Cerebellar nuclear complex (tissue), 1 donor: ENCODE measurements at places on chromosomes 12 and 14.

DNA sequence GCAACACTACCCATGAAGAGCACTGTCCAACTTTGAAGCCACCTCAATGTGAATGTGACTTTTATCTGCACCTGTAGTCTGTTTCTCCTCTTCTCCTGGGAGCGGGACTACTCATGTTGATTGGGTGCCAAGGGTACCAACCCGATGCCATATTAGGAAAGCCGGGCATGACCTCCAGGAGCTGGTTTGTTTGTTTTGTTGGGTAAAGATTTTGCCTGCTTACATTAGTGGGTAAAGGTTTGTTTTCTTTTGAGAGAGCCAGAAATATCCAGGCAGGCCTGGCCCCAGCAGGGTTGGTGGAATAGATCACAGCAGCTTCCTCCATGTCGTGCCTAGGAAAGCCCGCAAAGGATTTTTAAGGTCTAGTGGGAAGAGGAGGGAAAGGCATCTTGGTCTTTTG, 19.7 kb upstream of the ITPK1 start:
- DNase-seq, result no peak

DNA sequence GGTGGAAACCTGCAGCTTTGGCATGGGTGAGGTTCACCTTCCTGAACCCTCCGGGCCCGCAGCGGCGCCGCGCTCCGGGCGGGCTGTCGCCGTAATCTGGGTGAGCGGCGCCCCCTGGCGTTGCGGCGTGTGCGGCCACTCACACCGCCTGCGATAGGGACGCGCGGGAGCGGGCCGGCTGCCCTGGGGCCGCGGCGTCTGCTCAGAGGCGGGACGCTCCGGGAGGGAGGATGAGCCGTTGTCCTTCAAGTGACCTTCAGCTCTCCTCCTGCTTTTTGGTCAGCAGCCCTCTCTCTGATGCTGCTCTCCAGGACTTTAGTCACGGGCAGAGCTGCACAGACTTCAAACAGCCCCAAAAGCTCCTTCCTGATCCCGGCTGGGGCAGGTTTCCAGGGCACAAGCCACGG, 211.7 kb upstream of the FKBP4 start:
- DNase-seq, result no peak

GRCh38 chr12:88662961-88663360, 82.7 kb upstream of the KITLG start:
- no peak for DNase-seq

DNA sequence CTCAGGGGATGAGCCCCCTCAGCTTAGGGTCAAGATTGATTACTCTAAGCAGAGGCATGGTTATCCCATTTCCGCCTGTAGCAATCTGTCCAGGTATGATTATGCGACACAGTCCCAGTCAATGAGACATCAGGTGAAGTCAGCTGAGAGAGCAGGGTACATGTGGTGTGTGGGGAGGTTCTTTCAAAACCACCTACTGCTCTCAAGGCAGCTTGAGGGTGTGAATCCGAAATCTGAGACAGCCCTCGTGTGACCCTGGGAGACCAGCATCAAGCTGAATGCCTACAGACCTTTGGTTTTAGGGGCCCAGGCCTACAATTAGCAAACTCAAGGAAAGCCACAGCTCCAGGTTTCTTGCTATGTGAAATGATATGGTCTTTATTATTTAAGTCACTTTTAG, 275.7 kb downstream of the ITPR2 start:
- DNase-seq, result no peak

- DNase-seq, result no peak
Observed at GRCh38 chr14:54177641-54178621, 218.9 kb upstream of the CDKN3 start.

DNA sequence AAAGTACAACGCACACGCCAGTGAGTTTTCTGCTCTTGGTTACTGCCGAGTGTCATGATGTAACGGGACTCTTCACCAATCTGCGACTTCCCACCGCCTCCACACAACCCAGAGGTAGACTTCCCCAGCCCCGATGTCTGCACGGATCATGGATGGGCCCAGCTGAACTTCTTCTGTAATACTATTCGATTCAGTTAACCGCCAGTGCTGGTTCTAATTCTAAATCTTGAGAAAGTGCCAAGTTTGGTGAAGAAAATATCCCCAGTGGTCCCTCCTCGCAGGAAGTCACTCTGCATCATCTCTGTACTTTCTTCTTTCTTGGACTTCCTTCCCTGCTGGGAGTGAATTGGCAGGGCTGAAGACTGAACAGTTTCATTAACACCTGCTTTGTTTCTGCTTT, 77.6 kb upstream of the SLC35F4 start:
- DNase-seq, result no peak

GRCh38 chr14:51004801-51005526, 60.7 kb upstream of the PYGL start:
- DNase-seq, result no peak

DNA sequence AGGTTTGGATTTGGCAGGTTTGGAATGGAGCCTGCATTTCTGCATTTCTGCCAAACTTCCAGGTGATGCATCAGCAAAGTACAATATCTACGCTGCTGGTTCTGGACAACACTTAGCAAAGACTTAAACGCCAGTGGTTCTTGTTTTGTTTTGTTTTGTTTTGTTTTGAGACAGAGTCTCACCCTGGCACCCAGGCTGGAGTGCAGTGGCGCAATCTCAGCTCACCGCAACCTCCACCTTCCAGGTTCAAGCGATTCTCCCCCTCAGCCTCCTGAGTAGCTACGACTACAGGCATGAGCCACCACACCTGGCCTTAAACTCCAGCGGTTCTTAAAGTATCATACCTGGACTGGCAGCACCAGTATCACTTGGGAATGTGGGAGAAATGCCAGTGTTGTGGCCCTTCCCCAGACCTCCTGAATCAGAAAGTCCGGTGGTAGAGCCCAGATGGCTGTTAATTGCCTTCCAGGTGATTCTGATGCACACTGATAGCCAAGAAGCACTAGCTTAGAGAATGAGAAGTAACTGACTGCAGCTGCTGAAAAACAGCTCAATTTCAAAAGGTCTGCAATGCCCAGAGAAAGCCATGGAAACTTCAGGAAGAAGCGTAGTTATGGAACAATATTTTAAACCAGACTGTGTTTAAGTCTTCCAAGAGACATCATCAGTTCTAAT, 114.8 kb upstream of the FOXN3 start:
- no peak for DNase-seq

DNA sequence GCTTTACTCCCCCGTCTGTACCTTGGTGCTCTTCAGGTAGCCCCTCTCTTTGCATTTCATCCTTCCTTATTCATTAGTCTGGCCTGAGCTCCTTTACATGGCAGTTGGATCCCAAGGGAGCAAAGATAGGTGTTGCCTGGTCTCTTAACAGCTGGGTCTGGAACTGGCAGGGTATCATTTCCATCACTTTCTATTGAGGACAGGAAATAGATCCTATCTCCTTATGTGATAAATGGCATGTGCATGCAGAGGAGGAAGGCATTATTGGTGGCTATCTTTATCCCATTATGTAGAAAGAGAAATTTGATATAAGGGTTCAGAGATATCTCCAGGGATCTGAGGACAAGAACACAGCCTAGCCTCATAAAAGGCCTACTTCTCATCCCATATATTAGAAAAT, 54.6 kb upstream of the OAS1 start:
- no peak for DNase-seq

DNA sequence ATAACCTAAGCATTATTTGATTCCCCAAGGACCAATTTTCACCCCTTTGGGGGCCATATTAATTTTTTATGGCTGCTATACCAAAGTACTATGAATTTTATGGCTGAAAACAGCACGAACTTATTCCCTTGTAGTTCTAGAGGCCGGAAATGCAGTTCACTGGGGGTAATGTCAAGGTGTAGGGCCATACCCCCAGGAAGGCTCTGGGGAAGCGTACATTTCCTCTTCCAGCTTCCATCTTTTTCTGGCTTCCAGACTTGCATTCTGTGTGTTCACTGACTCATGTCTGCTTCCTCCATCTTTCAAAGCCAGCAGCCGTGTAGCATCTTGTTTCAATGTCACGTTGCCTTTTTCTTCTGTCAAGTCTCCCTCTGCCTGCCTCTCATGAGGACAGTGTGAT, 133.5 kb downstream of the BICD1 start:
- no peak for DNase-seq

DNA sequence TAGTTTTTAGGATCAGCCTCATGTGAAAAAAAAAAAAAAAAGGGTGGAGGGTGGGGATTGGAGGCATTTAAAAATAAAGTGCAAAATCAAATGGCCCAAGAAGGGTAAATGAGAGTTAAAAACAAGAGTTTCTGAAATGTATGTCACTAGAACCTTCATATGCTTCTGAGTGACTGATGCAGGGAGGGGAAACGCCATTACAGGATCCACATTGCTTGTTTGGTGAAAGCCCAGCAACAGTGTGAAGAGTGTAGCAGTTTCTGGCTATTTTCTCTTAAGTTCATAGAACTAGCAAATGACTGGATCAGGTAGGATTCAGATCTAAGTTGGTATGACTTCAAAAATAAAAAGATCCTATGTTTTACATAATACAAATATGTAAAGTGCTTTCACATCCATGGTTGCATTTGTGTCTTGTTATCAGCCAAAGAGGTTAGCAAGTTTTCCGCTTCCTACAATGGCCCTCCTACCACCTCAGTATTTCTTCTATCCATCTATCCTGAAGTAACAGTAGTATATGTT, 2.9 kb downstream of the CHPT1 start:
- DNase-seq, result no peak

- DNase-seq, result no peak
Observed at GRCh38 chr14:104091927-104092771, 6.6 kb downstream of the ASPG start.

GRCh38 chr12:92363295-92364146, 217.9 kb upstream of the BTG1 start:
- no peak for DNase-seq

DNA sequence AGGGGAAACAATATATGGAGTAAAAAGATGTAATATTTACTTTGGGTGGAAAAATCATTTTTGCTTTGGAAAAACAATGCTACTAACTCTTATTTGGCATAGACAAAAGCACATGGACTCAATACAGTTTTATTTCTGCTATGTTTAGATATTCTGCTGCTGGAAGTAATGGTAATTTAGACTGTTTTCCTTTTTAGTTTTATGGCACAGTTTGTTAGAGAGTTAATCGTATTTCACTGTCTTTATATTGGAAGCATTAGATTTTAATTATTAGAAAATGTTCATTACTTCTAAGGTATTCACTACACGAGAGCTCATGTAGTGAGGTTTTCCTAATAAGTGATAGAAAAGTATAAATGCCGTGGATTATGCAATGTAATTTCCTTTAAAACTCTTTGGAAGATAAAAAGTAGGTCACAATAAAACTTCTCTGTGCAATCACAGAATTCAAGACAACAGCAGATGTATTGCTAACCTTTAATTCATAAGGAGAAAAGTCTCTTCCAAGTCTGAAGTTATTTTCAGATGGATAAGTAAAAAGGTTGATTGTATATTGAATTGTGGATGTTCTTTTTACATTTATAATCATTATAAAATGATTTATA, 851.8 kb downstream of the TMTC2 start:
- DNase-seq, result no peak

DNA sequence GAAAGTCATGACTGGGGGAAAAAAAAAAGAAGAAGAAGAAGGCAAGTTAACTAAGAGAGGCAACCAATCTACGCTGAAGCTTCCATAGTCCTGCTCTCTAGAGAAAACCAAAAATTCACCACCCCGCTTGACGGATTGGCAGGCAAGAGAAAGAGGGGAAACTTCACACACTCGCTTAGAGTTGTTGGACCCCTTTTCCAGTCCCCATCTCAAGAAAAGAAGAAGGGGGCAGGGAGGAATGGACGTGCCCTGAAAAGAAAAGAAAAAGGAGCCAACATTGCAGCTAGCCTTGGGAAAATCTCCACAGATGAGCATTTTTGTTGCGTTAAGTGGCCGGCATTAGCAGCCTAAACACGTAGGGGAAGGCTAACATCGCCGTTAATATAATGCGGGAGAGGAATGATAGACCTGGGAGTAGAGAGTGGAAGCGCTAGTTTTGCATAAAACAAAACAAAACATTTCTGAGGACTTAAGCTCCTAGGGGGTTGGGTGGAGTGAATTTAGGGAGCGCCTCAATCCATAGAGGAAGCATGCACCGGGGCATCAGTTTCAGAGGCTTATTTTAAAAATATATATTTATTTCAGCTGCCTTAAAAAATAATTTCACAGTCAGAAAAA, 11.3 kb upstream of the FOXG1 start:
- DNase-seq, result no peak

DNA sequence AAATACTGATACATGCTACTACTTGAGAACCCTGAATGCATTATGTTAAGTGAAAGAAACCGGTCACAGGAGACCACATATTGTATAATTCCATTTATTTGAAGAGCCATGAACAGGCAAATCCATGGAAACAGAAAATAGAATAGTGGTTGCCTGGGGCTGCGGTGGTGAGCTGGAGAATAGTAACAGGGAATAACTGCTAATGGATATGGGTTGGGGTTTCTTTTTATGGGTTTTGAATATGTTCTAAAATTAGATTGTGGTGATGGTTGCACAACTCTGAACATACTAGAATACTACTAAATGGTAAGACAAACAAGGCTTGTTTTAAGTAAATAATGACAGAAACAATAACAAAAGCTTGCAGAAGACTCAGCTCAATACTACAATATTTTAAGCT, 293.0 kb downstream of the BTG1 start:
- DNase-seq, result no peak

- no peak for DNase-seq
Observed at GRCh38 chr12:4471256-4471655, 25.6 kb upstream of the FGF6 start.

DNA sequence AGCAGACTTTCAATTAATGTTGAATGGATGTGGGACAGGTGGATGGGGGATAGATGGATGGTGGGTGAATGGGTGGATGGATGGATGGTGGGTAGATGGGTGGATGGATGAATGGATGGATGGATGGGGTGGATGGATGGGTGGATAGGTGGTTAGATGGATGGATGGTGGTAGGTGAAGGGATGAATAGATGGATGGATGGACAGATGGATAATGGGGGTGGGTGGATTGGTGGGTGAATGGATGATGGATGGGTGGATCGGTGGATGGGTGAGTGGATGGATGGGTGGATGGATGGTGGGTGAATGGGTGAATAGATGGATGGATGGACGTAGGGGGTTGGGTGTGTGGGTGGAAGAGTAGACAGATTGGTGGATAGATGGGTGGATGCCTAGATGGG, 14.0 kb upstream of the INF2 start:
- no peak for DNase-seq

DNA sequence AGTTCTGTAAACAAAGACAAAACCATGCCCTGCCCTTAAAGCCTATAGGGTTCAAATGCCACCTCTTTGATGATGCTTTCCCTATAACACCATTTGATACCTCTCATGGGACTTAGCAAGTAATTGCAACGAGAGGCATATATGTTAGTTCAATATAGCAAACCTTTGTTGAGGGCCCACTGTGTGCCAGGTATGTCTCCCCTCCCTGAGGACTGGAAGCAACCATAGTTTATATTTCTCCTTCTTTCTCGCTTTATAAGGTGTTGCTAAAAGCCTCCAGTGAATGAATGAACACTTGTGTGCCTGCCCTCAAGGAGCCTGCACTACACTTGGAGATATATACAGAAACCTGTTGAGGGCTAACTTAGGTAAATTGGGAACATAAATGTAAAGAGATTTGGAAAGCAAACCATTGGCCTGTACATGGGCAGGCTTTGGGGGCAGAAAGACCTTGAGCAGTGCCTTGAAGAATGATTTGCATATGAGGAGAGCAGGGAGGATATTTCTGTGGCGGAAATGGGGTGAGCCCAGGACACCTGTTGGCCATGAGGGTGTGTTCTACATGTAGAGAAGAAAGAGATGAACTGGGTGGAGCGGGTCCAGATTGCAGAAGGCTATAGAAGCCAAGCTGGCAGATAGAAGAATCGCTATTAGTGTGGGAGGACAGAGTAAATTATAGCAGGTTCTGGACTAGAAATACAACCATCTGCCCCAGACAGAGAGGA, 1.8 kb upstream of the CKAP4 start:
- DNase-seq, result no peak
